ENCODE measurements at places on chromosomes 16 and 17. TPM values are rescaled to one million over a fixed set of nuclear protein-coding genes. Genes with fewer than 3 reads are reported as not detected.

ZNF768 gene
- total RNA-seq = 23.9 TPM

TMC6 gene
- total RNA-seq = 0.17 TPM

MYH3 gene
- total RNA-seq = 0.50 TPM

EIF5A gene
- total RNA-seq = 275 TPM

TEKT1 gene
- total RNA-seq = not detected

CCL23 gene
- total RNA-seq = not detected

DNA sequence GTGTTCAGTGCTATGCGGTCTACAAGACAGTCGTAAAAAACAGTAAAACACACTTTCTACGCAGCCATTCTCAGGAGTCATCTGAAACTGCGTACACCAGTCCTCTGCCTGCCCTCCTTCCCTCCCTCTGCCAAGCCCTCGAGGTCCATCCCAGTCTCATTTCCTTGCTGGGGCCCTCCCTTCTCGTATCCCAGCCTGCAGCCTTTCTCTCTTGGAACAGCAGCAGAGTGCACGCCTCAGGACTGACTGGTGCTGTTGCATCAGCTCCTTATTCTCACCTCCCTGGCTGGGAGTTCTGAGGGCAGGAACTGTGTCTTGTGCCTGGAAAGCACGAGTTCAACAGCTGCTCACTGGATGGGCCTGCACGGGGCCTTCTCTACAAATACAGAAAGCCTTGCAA is 12.5 kb downstream of the FAHD1 start:
- DNase-seq = no peak
- no peak overlapping the region for H3K27ac ChIP-seq
- no peaks in the 10 kb centered on the region for H3K27me3 ChIP-seq
- H3K36me3 ChIP-seq = no peaks in the 10 kb centered on the region
- H3K4me3 ChIP-seq = no peak overlapping the region
- H3K4me1 ChIP-seq = no peaks in the 10 kb centered on the region

- H3K4me3 ChIP-seq = no peak overlapping the region
- DNase-seq = no peak
- no peaks in the 10 kb centered on the region for H3K4me1 ChIP-seq
- peaks cover 5% of the 10 kb centered on the region for H3K36me3 ChIP-seq
- no peaks in the 10 kb centered on the region for H3K27me3 ChIP-seq
- H3K27ac ChIP-seq = no peak overlapping the region
These were observed 8.1 kb upstream of the DNASE1 start for GRCh38 chr16:3646348-3646920.

- peak overlapping the region; percentile 61 for H3K4me3 ChIP-seq
- H3K27ac ChIP-seq = peak overlapping the region; percentile 75
- no peaks in the 10 kb centered on the region for H3K27me3 ChIP-seq
- H3K36me3 ChIP-seq = no peaks in the 10 kb centered on the region
- DNase-seq = peak; percentile 59
- no peaks in the 10 kb centered on the region for H3K4me1 ChIP-seq
These were observed 628 bp upstream of the BLMH start for GRCh38 chr17:30292286-30292858.

- H3K4me3 ChIP-seq = peak overlapping the region; percentile 87
- peak; percentile 73 for DNase-seq
- H3K4me1 ChIP-seq = no peaks in the 10 kb centered on the region
- peak overlapping the region; percentile 99 for H3K27ac ChIP-seq
- H3K27me3 ChIP-seq = no peaks in the 10 kb centered on the region
- no peaks in the 10 kb centered on the region for H3K36me3 ChIP-seq
These were observed 1.1 kb upstream of the USP32 start for GRCh38 chr17:60392845-60393702.

DNA sequence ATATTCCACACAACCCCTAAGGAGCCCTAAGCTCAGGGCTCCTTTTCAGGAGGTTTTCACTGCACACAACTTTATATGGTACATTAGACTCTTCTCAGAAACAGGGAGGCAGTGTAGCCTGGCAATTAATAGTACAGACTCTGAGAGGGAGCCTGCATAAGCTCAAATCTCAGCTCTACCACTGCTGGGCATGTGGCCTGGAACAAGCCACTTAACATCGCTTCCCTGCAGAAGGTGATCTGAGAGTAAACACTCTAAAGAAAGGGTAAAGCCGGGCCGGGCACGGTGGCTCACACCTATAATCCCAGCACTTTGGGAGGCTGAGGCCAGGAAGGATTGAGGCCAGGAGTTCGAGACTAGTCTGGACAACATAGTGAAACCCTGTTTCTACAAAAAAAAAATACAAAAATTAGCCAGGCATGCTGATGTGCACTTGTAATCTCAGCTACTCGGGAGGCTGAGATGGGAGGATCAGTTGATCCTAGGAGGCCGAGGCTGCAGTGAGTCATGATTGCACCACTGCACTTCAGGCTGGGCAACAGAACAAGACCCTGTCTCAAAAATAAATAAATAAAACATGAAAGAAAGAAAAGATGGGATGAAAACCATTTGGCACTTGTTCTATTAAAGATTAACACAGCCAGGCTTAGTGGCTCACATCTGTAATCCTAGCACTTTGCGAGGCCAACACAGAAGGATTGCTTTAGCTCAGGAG is 70.7 kb upstream of the DNAJA2 start:
- H3K27ac ChIP-seq = no peak overlapping the region
- no peak overlapping the region for H3K4me3 ChIP-seq
- peaks cover 2% of the 10 kb centered on the region for H3K27me3 ChIP-seq

GRCh38 chr16:23155445-23156049 is 6.3 kb upstream of the USP31 start:
- no peaks in the 10 kb centered on the region for H3K27me3 ChIP-seq
- no peaks in the 10 kb centered on the region for H3K36me3 ChIP-seq
- peak; percentile 9 for DNase-seq
- no peak overlapping the region for H3K27ac ChIP-seq

DNA sequence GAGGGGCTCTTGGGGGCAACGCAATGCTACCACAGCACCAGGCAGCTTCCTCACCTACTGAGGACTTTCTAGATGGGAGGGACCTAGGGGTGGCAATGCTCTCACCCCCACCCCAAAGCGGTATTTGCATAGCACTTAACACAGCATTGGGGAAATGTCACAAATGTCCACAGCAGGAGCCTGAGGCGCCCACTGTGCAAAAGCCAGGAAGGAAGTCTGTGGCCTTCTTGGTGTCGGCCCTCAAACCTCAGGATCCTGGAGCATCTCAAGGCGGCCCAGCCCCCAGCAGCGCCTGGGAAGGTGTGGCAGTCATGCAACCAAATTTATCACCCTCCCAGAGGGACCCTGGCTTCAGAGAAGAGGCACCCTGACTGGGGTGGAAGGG is 45.3 kb downstream of the WNT3 start:
- H3K27ac ChIP-seq = no peak overlapping the region
- no peaks in the 10 kb centered on the region for H3K4me1 ChIP-seq
- H3K4me3 ChIP-seq = no peak overlapping the region
- DNase-seq = no peak
- H3K36me3 ChIP-seq = no peaks in the 10 kb centered on the region
- H3K27me3 ChIP-seq = no peaks in the 10 kb centered on the region

- no peak overlapping the region for H3K27ac ChIP-seq
- no peaks in the 10 kb centered on the region for H3K36me3 ChIP-seq
- no peaks in the 10 kb centered on the region for H3K4me1 ChIP-seq
- DNase-seq = no peak
- no peaks in the 10 kb centered on the region for H3K27me3 ChIP-seq
These were observed 4.2 kb downstream of the AIPL1 start for GRCh38 chr17:6430769-6431168.

GRCh38 chr17:1558401-1558800 is 4.2 kb downstream of the PITPNA start:
- H3K4me1 ChIP-seq = no peaks in the 10 kb centered on the region
- no peaks in the 10 kb centered on the region for H3K27me3 ChIP-seq
- no peak overlapping the region for H3K27ac ChIP-seq
- peaks cover 3% of the 10 kb centered on the region for H3K36me3 ChIP-seq
- no peak for DNase-seq

DNA sequence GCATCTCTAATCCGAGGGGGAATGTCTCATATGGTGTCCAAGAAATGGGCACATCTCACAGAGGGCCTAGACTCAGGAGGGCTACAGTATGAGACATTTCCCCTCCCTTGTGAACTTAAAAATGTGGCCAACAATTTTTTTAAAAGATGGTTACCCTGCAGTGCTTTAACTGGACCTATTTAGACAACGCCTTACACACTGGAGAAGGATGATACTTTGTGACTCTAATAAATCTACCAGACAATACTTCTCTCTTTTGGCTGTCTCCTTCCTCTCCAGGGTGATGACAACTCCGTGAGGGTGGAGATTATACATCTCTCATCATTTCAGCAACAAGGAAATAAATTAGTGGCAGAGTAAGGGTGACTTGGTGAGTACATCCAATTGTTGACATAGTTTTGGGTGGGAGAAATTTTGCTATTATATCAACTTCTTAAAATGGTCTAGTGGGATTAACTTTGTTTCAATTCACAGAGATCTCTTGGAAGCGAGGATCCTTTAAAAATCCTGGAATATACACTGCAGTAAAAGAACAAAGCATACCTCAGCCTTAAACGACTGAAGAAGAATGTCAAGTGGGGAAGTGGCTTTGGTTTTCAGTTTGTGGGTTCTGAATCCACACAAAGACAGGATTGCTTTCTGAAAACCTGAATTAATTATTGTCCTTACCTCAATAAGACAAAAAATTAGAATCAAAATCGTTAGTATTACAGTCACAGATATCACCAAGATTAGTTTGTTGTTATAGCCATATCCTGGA is 89.8 kb downstream of the KPNA2 start:
- H3K4me1 ChIP-seq = no peaks in the 10 kb centered on the region
- H3K36me3 ChIP-seq = no peaks in the 10 kb centered on the region
- H3K27ac ChIP-seq = no peak overlapping the region
- no peaks in the 10 kb centered on the region for H3K27me3 ChIP-seq
- peak; percentile 54 for DNase-seq

GRCh38 chr16:1979271-1980029 is 1.8 kb downstream of the NOXO1 start:
- peaks cover 19% of the 10 kb centered on the region for H3K27me3 ChIP-seq
- no peak for DNase-seq
- H3K27ac ChIP-seq = no peak overlapping the region
- H3K36me3 ChIP-seq = peaks cover 37% of the 10 kb centered on the region
- no peak overlapping the region for H3K4me3 ChIP-seq

DNA sequence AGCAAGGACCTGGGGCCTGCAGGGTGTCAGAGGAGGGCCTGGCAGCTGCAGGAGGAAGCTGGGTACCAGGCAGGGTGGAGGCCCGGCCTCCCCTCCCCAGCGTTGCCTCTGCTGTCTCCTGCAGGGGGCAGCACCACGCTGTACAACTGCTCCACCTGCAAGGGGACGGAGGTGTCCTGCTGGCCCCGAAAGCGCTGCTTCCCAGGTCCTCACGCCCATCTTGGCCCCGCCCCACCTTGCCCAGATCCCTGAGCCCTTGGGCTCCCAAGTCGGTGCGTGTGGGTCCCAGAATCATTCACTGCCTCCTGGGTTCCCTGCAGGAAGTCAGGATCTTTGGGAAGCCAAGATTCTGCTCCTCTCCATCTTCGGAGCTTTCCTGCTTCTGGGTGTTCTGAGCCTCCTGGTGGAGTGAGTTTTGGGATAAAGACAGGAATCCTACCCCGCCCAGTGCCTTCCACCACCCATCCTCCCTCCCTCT is 1.2 kb downstream of the TMEM95 start:
- no peaks in the 10 kb centered on the region for H3K27me3 ChIP-seq
- no peak overlapping the region for H3K4me3 ChIP-seq
- H3K27ac ChIP-seq = no peak overlapping the region
- peak; percentile 63 for DNase-seq
- no peaks in the 10 kb centered on the region for H3K36me3 ChIP-seq

GRCh38 chr17:80453998-80454556 is 22.3 kb downstream of the NPTX1 start:
- H3K27me3 ChIP-seq = no peaks in the 10 kb centered on the region
- H3K36me3 ChIP-seq = no peaks in the 10 kb centered on the region

GRCh38 chr17:40378966-40379365 is 14.4 kb upstream of the GJD3 start:
- no peaks in the 10 kb centered on the region for H3K4me1 ChIP-seq
- H3K36me3 ChIP-seq = no peaks in the 10 kb centered on the region
- no peak overlapping the region for H3K27ac ChIP-seq
- H3K27me3 ChIP-seq = no peaks in the 10 kb centered on the region
- H3K4me3 ChIP-seq = no peak overlapping the region

- DNase-seq = peak; percentile 9
- no peak overlapping the region for H3K27ac ChIP-seq
- no peaks in the 10 kb centered on the region for H3K4me1 ChIP-seq
These were observed 724.8 kb downstream of the CDH11 start for GRCh38 chr16:64397042-64397441.
